ENCODE measurements at places on chromosomes 2 and 18. TPM values are rescaled to one million over a fixed set of nuclear protein-coding genes. Genes with fewer than 3 reads are reported as not detected.

Gene UGT1A4
- not detected for total RNA-seq

Gene LHCGR
- not detected for total RNA-seq

Gene TBR1
- total RNA-seq: 0.03 TPM

Gene PFN4
- 1.6 TPM for total RNA-seq
